ENCODE measurements at places on chromosomes 1 and 21.

DNA sequence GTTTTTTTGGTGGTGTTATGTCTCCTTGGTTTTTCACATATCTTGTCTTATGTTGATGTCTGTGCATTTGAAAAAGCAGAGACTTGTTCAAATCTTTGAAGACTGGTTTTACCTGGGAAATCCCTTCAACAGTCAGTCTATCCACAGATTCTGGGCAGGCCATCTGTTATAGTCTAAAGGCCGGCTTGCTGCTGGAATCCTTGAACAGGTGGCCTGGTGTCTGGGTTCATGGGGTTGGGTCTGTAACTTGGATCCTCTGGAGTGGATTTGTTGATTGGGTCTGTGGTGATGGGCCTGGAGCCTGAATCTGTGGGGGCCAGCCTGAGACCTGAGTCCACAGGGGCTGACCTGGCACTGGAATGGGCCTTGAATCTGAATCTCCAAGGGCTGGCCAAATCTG, 12.2 kb downstream of the LORICRIN start:
- H3K4me1 ChIP-seq, result peaks cover 12% of the 10 kb centered on the region
- peaks cover 17% of the 10 kb centered on the region for H3K27me3 ChIP-seq
- H3K4me3 ChIP-seq, result no peak overlapping the region
- H3K27ac ChIP-seq, result no peak overlapping the region
- no peak for DNase-seq
- H3K36me3 ChIP-seq, result no peaks in the 10 kb centered on the region

DNA sequence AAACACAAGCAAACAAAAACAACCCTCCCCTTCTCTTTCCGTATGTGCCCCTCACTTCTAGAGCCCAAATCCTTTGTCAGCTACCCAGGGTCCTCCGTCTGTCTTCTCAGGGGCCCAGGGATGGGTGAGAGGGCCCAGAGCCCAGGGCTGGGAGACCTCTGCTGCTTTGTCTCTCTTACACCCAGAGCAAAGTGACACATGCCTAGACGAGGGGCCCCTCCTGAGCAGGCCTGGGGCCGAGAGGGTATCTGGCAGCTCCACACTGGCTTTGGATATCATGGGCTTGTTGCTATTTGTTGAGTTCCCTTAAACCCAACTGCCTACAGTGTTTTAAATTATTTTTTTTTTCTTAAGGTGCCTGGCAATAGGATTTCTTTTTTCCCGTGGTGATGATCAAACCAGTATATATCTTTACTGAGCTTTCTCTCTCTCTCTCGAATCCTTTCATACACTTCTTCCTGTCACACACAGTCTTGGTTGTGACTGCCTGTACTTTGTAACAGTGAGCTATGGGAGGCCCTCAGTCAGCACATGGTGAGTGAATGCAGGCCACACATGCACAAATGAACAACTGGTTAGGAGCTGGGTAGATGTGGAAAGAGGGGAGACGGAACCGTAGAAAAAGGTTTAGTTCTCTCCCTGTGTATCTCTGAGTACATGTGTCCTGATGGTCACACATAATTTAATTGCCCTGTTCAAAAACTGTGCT, 14.5 kb downstream of the RASSF5 start:
- DNase-seq, result no peak
- H3K27ac ChIP-seq, result no peak overlapping the region
- no peaks in the 10 kb centered on the region for H3K27me3 ChIP-seq
- no peak overlapping the region for H3K4me3 ChIP-seq

- H3K27me3 ChIP-seq, result no peaks in the 10 kb centered on the region
- no peak for DNase-seq
- H3K36me3 ChIP-seq, result no peaks in the 10 kb centered on the region
- no peak overlapping the region for H3K4me3 ChIP-seq
- H3K27ac ChIP-seq, result no peak overlapping the region
- H3K4me1 ChIP-seq, result no peaks in the 10 kb centered on the region
These were observed 70.3 kb downstream of the PROX1 start for GRCh38 chr1:214058076-214058475.

GRCh38 chr1:147496571-147497210, 44.6 kb upstream of the BCL9 start:
- H3K27me3 ChIP-seq, result peaks cover 2% of the 10 kb centered on the region
- peaks cover 3% of the 10 kb centered on the region for H3K4me1 ChIP-seq
- H3K4me3 ChIP-seq, result no peak overlapping the region

DNA sequence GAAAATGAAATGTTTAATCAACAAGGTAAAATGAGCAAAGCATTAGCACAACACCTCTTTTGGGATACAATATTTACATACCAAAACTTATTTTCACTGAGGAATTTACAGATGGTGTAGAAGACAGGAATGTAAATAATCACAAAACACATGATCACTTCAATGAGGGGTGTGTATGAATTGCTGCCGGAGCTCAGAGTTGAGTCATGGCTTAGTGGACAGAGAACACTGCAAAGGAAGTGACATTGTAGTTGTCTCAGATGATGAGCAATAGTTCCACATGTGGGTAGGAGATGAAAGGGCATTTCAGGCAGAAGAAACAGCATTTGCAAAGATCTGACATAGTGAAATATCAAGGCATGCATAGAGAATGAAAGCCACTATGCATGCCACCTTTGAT, 5.6 kb upstream of the KPRP start:
- H3K27me3 ChIP-seq, result peaks cover 19% of the 10 kb centered on the region
